ENCODE measurements at places on chromosomes 7 and 10.

DNA sequence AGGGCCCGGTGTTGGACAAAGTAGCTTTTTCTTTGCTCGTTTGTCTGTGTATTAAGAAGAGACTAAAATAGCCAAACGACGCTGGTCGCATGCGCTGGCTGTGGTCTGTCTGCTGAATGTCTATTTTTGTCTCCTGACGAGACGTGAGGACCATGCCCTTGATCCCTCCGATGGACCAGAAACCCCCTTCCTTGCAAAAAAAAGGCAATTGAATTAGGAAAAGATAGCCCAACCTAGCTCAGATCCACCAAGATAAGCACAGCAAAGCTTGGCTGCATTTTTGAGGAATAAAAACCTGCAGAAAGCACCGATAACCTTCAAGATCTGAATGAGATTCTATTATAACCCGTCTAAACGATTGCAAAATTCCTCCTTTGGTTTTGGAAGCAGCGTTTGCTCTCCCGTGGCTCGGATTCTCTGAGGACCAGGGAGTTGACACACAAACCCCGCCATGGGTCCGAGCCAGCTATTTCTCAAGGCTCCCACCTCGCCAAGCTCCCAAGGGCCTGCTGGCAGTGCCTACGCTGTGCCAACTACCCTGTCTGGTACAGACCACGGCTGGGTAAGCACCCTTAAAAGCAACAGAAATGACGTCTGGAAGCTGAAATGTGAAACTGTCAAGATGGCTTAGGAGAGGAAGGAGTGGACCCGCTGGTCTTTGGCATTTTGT, 17.7 kb upstream of the TTYH3 start:
- peak; percentile 49 for DNase-seq

- peak; percentile 5 for DNase-seq
Measured at GRCh38 chr10:105138358-105138757, 497.3 kb downstream of the SORCS3 start.

DNA sequence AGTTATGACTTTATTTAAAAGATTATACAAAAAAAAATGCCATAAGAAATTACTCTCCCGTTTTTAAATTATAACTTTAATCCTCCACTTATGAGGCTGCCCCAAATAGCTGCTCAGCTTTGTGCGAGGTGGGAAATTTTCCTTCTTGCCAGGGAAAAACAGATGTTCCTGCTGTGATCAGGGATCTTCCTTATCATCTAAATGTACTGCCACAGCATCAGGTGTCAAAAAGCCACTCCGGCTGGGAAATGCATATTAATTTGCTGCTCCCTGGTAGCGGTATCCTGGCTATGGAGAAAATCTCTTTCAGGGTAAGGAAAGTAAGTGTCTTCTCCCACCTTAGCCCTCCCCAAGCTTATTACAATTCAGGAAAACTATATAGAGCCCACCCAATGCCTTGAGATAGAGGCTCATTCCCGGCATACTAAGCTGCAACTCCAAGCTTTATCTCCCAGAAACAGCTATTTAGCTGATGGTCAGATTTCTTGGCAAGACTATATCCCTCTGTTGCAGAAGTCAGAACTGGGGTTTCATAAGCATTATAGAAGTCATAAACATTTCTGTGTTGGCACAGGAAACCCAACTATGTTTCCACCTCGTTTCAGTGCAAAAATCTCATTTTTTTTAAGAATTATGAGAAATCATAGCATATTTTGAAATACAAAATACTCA, 360.4 kb downstream of the PARD3 start:
- DNase-seq = no peak

DNA sequence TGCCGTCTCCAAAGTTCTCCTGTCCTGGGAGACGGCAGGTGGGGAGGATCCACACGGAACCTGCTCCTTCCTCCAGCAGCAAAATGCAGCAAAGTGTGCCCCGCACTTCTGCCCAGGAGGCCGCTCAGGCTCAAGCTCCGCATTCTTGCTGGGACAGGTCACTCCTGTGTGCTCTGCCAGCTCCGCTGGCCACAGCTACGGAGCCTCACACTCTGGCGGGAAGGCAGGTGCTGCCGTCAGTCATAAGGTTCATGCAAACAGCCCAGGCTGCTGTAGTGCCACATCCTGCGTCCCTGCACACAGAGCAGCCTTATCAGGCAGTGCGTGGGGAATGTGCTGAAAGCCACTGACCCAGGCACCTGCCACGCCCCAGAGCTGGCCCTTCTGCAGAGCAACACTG, 22.4 kb downstream of the ADGRA1 start:
- peak; percentile 67 for DNase-seq

DNA sequence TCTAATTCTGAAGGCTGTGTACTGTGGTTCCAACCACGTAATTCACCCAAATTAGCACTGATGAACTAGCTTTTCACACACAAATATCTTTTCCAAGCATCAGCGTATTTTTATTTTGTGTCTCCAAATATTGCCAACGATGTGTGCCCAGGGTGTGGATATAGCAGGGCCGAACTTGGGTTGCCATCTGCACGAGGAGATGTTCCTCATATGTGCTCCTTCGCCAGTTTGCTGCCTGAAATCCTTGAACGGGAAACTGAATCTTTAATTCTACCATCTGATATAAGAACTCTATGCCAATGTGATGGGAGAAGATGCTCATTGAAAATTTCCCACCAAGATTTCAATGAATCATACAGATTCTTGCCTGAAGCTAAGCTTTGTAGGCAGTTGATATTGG, 121.5 kb upstream of the ZNF438 start:
- DNase-seq = no peak

- DNase-seq = no peak
Measured at GRCh38 chr7:135801045-135801693, 52.6 kb upstream of the FAM180A start.

Data from stomach (tissue), 19 donors.